ENCODE measurements at places on chromosomes 4 and X. TPM values are rescaled to one million over a fixed set of nuclear protein-coding genes. Genes with fewer than 3 reads are reported as not detected.

CFI gene
- polyA plus RNA-seq = 8.1 TPM

DNA sequence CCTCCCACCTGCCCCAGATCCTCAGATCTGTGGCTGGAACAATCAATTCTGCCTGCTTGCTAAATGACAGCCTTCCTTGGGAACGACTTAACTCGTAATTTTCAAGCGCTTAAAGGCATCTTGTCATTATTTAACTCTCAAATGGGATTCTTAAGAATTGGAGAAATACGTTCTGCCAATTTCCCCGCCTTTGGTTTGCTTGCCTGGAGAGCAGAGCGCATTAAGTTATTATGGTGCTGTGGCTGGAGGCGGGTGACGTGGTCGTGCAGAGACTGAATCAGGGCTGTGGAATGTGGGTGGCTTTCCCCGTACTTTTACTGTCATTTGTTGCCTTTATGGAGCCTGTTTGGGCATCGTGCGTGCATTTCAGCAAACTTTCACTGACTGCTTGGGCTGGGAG is 78.9 kb upstream of the PSAPL1 start:
- DNase-seq = no peak

DNA sequence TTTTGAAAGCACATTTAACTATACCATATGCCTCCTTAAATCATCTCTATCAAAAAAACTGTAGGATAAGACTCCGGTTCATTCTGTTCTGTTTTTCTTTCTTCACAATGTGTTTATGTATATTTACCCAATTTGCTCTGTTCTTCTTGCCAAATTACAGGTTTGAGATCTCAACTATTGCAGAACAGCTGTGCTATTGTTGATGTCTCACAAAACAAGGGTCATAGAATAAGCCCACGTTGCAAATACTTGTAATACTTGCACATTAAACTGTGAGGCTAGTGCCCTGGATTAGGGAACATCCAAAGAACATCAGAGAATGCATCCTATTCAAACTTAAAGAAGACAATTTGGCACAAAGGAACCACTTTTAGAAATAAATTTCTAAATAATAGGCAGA is 45.4 kb downstream of the ANTXR2 start:
- no peak for DNase-seq

PDZD4 gene
- 0.22 TPM for polyA plus RNA-seq

NPY2R gene
- polyA plus RNA-seq = not detected

- no peak for DNase-seq
Observed at GRCh38 chrX:10158279-10159144, 1.7 kb downstream of the CLCN4 start.

- no peak for DNase-seq
Observed at GRCh38 chr4:176981074-176981473, 188.4 kb upstream of the VEGFC start.

- DNase-seq = no peak
Observed at GRCh38 chrX:131816551-131817136, 206.5 kb upstream of the STK26 start.

GRCh38 chr4:73055241-73055897 is 14.1 kb downstream of the COX18 start:
- DNase-seq = no peak

- DNase-seq = peak; percentile 70
Observed at GRCh38 chrX:46796574-46797191, 37.8 kb upstream of the SLC9A7 start.

DNA sequence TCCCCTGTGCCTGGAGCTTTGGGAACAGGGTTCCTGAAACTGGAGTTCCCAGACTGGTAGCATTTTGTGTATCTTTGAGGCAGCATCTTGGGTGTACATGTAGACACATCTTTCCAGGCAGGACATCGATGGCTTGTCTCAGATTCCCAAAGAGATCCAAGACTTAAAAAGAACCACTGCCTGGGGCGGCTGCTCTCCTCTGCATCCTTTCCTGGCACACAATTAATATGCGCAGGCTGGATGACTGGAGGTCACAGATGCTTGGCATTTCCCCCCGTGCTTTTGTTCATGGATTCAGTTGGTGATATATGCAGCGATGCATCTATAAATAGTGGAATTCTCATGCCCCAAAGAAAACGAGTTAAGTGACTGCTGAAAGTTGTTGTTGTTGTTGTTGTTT is 80.5 kb downstream of the CLDN34 start:
- no peak for DNase-seq

GRCh38 chr4:8773124-8773931 is 98.3 kb downstream of the HMX1 start:
- no peak for DNase-seq

SLC35A2 gene
- 31.5 TPM for polyA plus RNA-seq

DNA sequence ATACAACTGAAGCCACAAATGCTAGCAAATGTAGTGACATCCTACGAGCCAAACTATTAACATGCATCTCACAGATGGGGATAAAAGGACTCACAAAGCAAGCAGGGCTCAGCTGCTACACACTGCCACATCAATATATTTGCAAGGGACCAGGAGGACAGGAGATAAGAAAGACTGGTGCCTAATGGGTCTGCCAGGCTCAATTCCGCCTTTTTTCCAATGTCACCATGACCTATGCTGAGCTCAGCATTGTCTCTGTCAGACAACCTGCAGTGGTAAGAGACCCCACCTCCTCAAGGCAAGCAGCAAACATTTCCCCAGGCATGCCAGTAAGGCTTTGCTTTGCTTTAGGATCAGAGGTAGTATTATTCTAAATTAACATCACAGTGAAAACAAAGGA is 435 bp downstream of the DCX start:
- DNase-seq = no peak

DNA sequence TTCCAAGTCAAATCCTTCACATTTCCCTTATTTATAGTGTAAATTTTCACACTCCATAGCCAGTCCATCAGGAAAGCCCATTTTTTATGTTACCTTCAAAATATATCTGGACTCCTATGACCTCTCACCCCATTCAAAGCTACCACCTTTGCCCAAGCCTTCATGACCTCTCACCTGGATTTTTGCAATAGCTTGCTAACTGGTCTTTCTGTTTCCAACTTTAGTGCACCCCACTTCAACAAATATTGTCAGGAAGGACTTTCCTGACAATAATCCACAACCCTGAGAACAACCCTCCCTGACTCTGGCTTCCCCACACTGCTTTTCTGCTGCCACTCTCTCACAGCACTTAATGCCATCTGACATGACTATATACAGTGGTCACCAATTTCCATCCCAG is 33.4 kb downstream of the ASIC5 start:
- no peak for DNase-seq

DNA sequence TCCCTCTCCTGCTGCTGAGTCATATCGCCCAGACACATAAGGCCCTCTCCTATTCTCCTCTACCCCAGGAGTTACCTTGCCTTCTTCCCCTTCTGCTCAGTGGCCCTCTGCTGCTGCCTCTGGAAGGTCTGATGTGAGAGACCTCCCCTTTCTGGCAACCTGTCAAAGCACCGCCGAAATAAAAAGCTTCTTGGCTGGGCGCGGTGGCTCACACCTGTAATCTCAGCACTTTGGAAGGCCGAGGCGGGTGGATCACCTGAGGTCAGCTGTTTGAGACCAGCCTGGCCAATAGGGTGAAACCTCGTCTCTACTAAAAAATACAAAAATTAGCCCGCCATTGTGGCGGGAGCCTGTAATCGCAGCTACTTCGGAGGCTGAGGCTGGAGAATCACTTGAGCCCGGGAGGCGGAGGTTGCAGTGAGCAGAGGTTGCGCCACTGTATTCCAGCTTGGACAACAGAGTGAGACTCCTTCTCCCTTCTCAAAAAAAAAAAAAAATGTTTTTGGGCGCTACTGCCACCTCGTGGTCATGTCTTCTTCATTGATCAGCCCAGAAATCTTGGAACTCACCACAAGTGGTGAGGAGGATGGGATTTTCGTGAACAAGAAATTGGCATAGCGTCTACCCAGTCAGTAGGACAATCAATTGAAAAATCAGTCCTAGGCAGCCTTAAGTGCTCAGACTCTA is 8.6 kb upstream of the ZXDA start:
- DNase-seq = peak; percentile 20

DNA sequence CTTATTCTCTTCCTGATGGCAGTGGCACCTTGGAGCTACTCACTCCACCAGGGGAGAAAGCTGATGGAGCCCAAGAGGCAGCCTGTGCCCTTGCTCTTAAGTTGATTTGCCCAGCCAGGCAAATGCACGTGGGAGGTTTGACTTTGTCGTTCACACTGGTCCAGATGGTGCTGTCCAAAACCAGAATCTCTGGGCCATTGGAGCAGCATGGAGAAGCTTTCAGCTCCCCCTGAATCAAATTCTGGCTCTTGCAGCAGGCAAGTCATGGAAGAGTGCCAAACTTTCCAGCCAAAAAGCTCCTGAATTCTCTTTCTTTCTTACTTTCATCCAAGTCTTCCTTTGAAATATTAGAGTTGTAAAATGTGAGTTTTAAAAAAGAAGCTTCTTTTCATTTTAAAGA is 970.4 kb downstream of the RPA4 start:
- no peak for DNase-seq

SMIM31 gene
- 21.5 TPM for polyA plus RNA-seq

DNA sequence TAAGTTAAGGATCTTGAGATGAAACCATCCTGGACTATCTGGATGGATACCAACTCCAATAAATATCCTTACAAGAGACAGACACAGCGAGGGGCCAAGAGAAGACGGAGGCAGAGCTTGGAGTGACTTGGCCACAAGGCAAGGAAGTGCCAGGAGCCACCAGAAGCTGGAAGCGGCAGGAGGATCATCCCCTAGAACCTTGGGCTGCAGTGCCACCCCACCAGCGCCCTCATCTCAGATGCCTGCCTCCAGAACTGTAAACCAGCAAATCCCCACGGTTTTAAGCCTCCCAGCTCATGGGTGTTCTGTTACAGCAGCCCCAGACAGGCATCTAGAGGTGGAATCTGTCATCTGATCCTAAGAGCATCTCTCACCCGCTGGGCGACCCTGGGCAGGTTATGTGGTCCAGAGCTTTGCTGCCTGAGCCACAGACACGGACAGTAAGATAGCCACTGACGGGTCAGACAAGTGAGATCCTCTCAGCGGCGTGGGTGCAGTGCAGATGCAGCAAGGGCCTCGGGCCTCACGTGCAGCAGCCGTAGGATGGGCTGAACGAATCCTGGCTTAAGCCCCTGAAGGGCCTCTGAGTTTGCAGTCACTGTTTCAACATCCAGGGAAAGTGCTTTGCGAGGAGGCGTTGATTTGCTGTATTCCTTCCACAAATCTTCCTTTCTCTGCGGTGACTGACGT is 25.1 kb upstream of the MXD4 start:
- DNase-seq = no peak

GRCh38 chrX:15930585-15930984 is 76.0 kb upstream of the AP1S2 start:
- no peak for DNase-seq

- DNase-seq = no peak
Observed at GRCh38 chrX:143002206-143002605, 23.5 kb upstream of the SPANXN4 start.

GRCh38 chrX:112696481-112696880 is 16.7 kb upstream of the LHFPL1 start:
- DNase-seq = no peak

ESX1 gene
- polyA plus RNA-seq = not detected

UBE2K gene
- 36.0 TPM for polyA plus RNA-seq

PTPN13 gene
- polyA plus RNA-seq = 0.27 TPM

- DNase-seq = no peak
Observed at GRCh38 chr4:77127215-77127614, 29.8 kb upstream of the CCNG2 start.

GC gene
- 3.0 TPM for polyA plus RNA-seq

DNA sequence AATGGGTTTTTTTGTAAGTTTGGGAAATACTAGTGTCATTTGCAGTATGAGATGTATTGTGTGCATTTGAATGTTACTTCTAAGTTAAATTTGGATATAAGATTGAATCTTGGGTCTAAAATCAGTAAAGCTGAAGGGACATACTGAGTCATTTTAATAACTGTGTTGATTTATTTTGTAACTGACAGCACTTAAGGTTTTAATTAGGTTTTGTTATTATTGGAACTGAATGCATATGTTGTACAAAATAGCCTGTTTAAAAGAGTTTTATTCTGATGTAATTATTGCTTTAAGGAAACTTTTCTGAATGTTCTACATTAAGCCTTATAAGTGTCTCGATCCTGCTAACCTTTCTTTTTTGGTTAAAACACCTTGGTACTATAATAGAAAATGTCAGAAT is 396.6 kb downstream of the MAPK10 start:
- no peak for DNase-seq

- DNase-seq = no peak
Observed at GRCh38 chr4:107746161-107746560, 26.1 kb upstream of the PAPSS1 start.

GRCh38 chr4:186820391-186820891 is 96.8 kb upstream of the FAT1 start:
- DNase-seq = peak; percentile 59

MID1 gene
- 1.9 TPM for polyA plus RNA-seq

GRCh38 chrX:17549107-17549651 is 174.2 kb downstream of the NHS start:
- DNase-seq = no peak

ABCE1 gene
- 32.1 TPM for polyA plus RNA-seq

DNA sequence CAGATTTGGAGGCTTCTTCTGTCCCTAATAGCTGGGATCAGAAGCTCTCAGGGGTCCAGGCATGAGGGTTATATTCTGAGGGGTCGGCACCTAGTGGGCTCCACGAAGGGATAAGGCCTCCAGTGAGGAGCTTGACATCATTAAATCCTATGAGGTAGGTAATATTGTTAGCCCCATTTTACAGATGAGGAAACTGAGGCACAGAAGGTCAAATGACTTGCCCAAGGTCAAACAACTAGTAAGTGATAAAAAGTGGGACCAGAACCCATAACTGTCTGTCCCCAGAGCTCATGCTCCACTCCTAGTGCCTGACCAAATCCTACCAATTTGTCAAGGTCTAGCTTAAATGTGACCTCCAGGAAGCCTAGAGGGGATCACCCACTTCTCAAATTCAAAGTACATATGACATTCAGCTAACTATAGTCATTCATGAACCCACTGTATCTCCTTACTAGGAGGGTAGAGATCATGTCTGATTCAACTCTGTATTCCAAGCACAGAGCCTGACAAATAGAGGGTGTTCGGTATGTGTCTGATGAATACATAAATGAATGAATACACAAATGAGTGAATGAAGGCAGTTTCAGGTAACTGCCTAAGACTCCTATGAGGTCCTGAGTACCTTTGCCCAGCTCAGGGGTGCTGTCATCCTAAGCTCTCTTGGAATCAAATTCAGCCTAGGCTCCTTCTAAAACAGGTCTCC is 43.3 kb downstream of the SMC1A start:
- DNase-seq = no peak

KDR gene
- polyA plus RNA-seq = 0.81 TPM

DNA sequence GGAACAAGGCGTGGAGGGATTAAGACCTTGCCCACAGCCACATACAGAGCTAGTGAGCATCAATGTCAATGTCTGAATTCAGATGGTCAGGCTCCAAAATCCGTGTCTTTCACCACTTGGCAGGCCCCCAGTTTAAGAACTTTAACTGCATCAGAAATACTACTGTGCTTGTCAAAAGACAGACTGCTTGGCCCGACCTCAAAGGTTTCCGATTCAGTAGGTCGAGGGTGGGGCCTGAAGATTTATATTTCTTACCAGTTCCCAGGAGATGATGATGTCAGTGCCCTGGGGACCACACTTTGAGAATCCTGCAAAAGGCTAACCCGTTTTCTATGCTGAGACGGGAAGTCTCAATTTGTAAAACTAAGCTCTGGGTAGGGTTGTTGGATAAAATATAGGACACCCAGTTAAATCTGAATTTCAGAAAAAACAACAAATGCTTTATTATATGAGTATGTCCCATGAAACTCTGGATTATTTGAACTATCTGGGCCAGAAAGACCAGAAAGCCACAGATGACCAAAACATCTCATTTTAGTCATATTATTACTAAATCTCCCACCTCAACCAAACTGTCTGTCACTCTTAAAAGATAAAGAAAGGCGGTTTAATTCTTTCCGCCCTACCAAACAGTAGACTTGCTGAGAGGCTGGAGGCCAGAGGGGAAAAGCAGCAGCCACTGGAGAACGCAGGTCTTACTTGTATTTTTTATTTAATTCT is 42.7 kb downstream of the GATB start:
- DNase-seq = no peak

Measured in small intestine (tissue), 16 donors.